PC-3 (cell line): ENCODE measurements at places on chromosomes 1 and 21. TPM values are rescaled to one million over a fixed set of nuclear protein-coding genes. Genes with fewer than 3 reads are reported as not detected.

GRCh38 chr1:201317551-201317950, 34.2 kb downstream of the PKP1 start:
- H3K36me3 ChIP-seq = peaks cover 100% of the 10 kb centered on the region
- H3K27ac ChIP-seq = no peak overlapping the region
- no peak for DNase-seq
- H3K4me1 ChIP-seq = no peaks in the 10 kb centered on the region
- no peaks in the 10 kb centered on the region for H3K27me3 ChIP-seq

- H3K4me1 ChIP-seq = no peaks in the 10 kb centered on the region
- H3K36me3 ChIP-seq = no peaks in the 10 kb centered on the region
- DNase-seq = peak; percentile 61
- peaks cover 11% of the 10 kb centered on the region for H3K27me3 ChIP-seq
- no peak overlapping the region for H3K4me3 ChIP-seq
Measured at GRCh38 chr21:34351786-34352241, 12.0 kb upstream of the KCNE2 start.

Gene PPP1R12B
- total RNA-seq = 2.0 and 6.6 TPM in 2 replicates

Gene FAM229A
- 3.0 and 3.7 TPM in 2 replicates for total RNA-seq

Gene SLC41A1
- total RNA-seq = 17.2 and 22.8 TPM in 2 replicates

Gene PCAT6
- 0.26 and 1.7 TPM in 2 replicates for total RNA-seq

Gene OR2T2
- not detected in 2 replicates for total RNA-seq
